NCI-H1417 (cell line): ENCODE measurements at places on chromosomes 3 and 15.

DNA sequence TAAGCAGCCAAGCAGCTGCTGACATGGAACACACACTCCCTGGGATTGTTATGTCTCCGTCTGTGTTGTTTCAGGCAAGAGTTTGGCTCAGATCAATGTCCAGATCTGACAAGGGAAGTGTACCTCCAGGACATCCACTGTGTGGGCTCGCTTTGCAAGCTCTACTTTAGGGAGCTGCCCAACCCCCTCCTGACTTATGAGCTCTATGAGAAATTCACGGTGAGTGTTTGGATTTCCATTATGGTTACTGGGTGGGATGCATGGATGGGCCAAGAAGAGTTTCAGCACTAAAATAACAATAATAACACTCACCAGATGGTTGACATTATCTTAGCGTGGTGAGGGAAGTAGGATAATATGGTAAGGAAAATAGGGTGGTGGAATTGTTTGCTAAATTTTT is 74.1 kb downstream of the ARHGAP31 start:
- no peak for DNase-seq

- no peak for DNase-seq
Observed at GRCh38 chr3:189820365-189820720, 189.2 kb downstream of the TP63 start.

DNA sequence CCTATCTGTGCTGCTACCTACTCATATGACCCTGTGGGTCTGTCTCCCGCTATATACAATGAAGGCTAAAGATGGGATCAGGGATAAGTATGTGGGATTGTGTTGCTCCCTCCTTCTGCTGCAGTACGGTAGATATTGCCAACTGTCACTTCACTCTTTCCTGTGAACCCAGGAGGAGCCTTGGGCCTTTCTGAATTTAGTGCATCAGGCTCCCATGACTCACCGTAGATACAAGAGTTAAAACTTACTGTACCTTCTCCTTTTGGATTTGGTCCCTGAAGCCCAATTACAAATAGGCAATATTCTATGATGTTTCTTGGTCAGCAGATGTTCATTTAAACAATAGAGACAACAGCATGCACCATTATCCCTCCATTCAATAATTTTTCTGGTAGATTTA is 27.4 kb downstream of the MITF start:
- no peak for DNase-seq

- DNase-seq: no peak
Observed at GRCh38 chr3:18888370-18888769, 259.9 kb upstream of the KCNH8 start.

GRCh38 chr15:39578851-39579486 is 1.9 kb upstream of the THBS1 start:
- no peak for DNase-seq

GRCh38 chr3:182136008-182136910 is 424.5 kb downstream of the SOX2 start:
- peak; percentile 77 for DNase-seq

DNA sequence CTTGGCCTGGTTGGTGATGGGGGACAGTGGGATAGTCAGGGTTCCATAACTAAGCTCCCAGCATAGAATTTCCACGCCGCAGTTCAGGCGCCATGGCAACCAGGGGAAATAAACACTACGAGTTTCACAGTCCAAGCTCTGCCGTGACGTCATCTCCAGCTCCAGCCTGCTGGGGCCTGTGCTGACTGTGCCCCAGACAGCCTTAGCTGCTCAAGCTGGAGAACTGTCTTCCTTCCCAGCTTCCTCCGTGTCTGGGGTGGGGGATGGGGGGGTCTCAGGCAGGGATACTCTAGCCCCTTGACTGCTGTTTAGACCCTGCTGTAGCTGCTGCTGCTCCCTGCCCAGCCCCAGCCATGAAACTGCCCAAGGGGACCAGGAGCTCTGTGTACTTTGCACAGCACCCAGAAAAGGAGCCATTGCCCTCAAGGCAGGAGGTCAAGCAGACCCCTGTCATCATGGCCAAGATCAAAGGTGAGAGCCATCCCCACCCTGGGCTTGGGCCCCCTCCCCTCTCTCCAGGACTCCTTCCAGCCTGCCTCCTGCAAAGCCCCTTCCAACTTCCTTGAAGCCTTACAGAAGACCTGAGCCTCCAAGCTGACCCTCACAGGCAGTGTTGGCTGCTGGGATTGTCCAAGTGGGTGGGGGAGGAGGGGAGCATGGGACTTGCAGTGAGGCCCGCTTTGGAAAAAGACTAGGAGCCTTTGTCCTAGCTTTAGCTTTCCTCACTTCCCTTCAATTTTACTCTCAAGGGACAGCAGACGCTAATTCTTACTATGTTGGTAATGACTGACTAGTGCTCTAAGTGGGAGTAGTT is 11.4 kb upstream of the CSPG4 start:
- no peak for DNase-seq

- DNase-seq: no peak
Observed at GRCh38 chr15:25022233-25022632, 67.4 kb downstream of the SNRPN start.

DNA sequence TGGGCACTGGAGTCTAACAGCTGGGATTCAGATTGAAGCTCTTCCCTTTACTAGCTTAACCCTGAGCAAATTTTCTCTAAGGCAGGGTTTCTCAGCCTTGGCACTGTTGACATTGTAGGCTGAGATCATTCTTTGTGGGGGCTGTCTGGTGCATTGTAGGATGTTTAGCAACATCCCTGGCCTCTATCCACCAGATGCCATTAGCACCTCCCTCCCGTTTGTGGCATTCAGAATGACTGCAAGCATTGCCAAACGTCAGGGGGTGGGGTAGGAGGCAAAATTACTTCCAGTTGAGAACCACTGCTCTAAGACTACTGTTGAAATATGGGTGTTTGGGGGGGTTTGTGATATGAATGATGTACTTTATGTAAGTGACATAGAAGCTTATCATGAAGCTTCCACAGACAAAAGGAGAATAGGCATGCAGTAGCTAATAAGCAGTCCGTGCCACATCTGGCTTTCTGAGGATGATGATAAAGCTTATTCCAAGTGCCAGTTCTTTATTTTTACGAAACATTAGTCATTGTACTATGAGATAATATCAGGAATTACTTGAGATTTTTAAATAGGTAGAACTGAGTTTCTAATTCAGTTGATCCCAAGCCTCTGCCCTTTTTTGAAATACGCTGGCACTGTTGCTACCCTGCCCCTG is 39.3 kb downstream of the NKIRAS1 start:
- DNase-seq: no peak

GRCh38 chr3:113638910-113639309 is 57.5 kb downstream of the USF3 start:
- peak; percentile 6 for DNase-seq

GRCh38 chr3:58260261-58260731 is 22.7 kb downstream of the ABHD6 start:
- DNase-seq: no peak
